Cardiac muscle cell (in vitro differentiated cells and primary cell): ENCODE measurements at places on chromosomes 5 and 9. TPM values are rescaled to one million over a fixed set of nuclear protein-coding genes. Genes with fewer than 3 reads are reported as not detected.
A peak's percentile ranks its signal among the peaks of the same experiment; 100 is the strongest.

FAM221B gene
- not detected in 2 replicates for total RNA-seq

SLC34A1 gene
- not detected in 2 replicates for total RNA-seq

LCP2 gene
- total RNA-seq = not detected in 2 replicates

ARID3C gene
- total RNA-seq = 0.27 and 1.7 TPM in 2 replicates

FAM174A gene
- 37.7 and 66.8 TPM in 2 replicates for total RNA-seq

CARD9 gene
- total RNA-seq = 0.46 and 2.1 TPM in 2 replicates

ITGA2 gene
- total RNA-seq = 1.4 and 2.3 TPM in 2 replicates

KIF12 gene
- 0.04 and 1.1 TPM in 2 replicates for total RNA-seq

CCDC192 gene
- total RNA-seq = not detected in 2 replicates

DNA sequence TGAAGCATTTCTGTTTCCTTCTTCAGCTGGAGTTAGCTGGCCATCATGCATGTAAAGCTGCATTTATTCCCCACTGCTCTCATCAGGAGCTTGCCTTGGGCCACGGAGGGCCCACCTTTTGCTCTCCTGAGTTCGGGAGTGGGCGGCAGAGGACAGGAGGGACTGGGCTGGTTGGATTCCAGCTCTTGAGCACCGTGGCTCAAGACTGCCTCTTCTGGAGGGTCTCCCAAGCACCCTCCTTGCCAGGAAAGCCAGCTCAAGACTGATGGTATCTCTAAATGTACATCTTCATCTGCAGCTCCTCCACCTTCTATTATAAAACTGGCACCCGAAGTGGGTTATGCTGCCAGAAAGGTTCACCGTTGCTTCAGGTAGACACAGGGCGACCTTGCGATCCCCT is 399.6 kb upstream of the IRX1 start:
- no peak for DNase-seq

GRCh38 chr5:42360056-42360455 is 63.2 kb upstream of the GHR start:
- DNase-seq = peak; percentile 20

GRCh38 chr9:76758476-76758875 is 5.8 kb upstream of the PCA3 start:
- DNase-seq = no peak

GRCh38 chr9:70600506-70600905 is 186.0 kb upstream of the KLF9 start:
- DNase-seq = no peak

GRCh38 chr9:127837346-127837745 is 17.1 kb downstream of the ENG start:
- DNase-seq = peak; percentile 43

DNA sequence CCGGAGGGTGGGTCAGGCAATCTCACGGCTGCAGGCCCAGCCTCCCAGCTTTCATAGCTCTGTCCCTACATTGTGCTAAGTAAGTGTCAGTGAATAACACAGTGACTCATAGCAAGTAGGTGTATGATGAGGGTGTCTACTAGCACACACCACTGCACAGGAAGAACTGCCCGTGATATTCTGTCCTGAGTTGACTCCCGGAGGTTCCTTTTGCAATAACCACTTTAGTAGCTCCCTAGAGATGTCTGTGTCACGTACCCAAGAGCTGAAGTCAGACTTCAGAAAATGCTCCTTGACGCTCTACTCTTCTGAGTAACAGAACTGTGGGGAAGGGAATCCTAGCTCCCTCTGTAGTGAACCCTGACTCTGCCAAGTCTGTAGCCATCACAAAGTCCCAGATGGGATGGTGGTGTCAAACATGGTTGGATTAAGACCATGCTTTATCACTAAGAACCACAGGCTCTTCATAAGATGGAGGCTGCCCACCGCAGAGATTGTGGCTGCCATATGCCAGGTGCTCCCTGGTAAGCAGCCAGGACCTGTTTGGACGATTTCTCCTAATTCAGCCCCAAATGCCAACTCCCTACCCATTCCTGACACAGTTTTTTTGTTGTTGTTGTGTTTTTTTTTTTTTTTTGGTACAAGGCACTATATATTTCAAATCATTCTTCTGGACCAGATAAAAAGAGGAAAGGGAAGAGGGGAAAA is 352.6 kb upstream of the PANK3 start:
- DNase-seq = peak; percentile 74

- no peak for DNase-seq
Measured at GRCh38 chr9:17216011-17216410, 81.2 kb downstream of the CNTLN start.

DNA sequence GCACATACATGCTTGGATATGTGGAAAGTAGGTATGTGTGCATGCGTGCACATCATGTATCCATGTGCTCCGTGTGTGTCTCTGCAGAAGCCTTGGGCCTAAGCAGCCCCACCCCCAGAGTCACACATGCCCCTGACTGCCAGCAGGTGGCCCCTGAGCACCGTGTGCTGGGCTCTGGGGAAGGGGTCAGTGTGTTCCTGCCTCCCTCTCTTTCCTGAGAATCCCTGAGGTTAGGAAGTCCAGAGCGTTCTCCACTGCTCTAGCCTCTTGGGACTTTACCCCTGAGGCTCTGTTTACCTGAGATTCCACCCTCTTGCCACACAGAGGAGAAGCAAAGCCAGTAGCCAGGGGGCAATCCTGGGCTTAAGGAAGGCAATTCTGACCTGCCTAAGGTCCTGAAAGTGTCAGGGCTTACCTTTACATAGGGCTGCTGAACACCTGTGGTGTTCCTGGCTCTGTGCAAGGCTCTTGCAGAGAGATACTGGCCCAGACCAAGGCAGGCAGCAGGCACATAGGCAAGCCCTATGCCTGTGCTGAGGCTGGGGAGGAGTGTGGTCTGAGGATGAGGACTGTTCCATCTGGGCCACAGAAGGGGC is 207.3 kb downstream of the TMEM38B start:
- peak; percentile 82 for DNase-seq

- DNase-seq = peak; percentile 66
Measured at GRCh38 chr9:92064711-92065110, 50.5 kb downstream of the SPTLC1 start.

DNA sequence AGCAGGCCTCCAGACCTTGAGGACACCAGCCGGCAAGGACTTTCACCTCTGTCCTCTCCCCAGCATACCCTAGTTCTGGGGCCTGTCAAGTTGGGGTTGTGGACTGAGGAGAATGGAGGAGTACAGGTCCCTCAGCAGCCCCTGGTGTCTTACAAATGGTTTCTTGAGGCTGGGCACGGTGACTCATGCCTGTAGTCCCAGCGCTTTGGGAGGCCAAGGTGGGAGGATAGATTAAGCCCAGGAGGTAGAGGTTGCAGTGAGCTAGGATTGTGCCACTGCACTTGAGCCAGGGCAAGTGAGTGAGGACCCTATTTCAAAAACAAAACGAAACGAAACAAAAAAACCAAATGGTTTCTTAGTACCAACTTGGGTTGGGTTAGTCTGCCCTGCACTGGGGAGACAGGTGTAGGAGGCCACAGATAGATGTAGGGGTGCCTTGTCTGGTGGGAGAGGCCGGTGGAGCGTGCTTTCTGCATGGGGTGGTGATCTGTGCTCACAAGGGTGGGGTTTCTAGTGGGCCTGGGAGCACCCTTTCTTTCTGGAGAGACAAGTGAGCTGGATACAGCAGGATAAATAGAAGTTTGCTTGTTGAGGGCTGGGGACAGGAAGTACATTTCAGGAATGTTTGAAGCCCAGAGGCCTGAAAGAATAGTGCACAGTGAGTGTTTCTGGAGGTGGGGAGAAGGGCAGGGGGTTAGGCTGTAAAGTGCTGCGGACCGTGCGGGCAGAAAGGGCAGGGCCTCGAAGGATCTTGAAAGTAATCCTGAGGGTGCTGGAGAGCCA is 37.7 kb upstream of the PSD2 start:
- DNase-seq = no peak

- no peak for DNase-seq
Measured at GRCh38 chr5:177320879-177321278, 9.2 kb upstream of the MXD3 start.

DNA sequence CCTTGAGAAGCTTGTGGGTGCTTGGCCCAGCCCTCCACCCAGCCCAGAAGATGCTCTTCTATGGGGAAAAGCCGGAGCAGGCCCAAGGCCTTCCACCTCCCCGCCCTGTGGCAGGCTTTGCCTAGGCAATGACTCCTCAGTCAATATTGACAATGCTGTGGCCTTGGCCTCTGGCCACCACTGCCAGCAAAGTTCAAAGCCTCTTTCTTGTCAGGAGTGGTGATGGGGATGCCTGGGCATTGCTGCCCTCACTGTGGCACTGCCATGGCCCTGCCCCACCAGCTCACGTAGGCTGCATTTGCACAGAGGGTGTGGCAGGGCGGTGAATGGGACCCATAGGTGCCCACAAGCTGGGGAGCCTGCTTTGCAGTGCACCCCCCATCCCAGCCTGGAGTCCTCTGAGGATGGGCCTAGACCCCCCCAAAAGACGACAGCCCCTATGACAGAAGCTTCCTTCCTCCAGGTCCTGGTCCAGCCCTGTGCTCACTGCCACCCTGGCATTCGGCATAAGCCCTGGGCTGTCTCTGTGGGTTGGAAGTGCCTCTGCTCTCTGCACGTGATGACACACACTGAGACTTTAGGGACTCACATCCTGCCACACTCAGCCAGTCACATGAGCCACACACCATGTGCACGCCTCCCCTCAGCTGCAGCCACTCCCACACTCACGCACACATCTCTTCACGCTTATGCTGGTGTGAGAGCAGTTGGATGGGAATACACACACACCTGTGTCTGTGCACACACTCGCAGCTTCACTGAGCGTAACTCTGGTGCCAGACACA is 31.1 kb downstream of the MORN5 start:
- no peak for DNase-seq

DNA sequence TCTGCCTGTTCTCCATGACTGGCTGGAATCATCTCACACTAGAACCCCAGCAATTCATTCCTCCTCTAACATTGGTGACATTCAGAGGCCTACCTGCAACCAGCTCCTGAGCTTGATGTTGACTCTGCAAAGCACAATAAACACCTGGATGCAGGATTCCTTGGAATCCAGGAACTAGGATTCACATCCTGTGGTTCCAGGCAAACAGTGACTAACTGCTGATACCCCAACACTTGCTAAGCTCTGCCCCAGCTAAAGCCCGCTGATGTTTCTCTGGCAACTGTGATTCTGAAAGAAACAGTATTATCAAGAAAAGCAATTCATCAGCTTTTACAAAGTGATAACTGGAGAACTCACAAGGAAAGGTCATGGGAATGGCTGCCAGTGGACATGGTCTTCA is 29.2 kb downstream of the SUSD1 start:
- no peak for DNase-seq

- no peak for DNase-seq
Measured at GRCh38 chr5:102295534-102296177, 428 bp downstream of the SLCO4C1 start.

- DNase-seq = no peak
Measured at GRCh38 chr9:133261103-133261752, 13.8 kb downstream of the ABO start.

GRCh38 chr5:60141119-60141518 is 247.6 kb upstream of the PDE4D start:
- DNase-seq = no peak

- no peak for DNase-seq
Measured at GRCh38 chr5:54638106-54638505, 120.5 kb downstream of the SNX18 start.

DNA sequence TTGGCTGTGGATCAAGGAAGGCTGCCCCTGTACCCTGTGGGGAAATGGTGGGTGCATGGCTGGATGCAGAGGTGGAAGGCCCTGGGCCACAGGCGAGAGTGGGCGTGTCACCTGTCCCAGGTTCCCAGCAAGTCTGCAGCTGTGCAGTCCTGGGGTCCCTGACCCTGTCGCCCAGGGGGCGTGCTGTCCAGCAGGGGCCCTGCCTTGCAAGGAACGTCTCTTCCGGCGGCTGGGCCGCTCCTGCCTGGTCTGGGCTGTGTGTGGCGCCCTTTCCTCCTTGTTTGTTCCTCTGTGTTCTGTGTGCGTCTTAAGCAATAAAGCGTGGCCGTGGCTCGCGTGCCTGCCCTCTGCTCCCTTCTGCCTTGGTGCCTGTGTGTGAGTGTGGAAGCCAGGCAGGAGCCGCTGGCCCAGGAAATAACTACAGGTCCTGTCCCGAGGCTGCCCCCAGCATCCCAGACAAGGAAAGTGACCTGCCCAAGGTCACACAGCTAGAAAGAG is 8.4 kb downstream of the SLC2A6 start:
- no peak for DNase-seq

- DNase-seq = peak; percentile 94
Measured at GRCh38 chr9:37471942-37472684, 6.9 kb upstream of the ZBTB5 start.

GRCh38 chr5:156401804-156402203 is 74.8 kb downstream of the SGCD start:
- no peak for DNase-seq

DNA sequence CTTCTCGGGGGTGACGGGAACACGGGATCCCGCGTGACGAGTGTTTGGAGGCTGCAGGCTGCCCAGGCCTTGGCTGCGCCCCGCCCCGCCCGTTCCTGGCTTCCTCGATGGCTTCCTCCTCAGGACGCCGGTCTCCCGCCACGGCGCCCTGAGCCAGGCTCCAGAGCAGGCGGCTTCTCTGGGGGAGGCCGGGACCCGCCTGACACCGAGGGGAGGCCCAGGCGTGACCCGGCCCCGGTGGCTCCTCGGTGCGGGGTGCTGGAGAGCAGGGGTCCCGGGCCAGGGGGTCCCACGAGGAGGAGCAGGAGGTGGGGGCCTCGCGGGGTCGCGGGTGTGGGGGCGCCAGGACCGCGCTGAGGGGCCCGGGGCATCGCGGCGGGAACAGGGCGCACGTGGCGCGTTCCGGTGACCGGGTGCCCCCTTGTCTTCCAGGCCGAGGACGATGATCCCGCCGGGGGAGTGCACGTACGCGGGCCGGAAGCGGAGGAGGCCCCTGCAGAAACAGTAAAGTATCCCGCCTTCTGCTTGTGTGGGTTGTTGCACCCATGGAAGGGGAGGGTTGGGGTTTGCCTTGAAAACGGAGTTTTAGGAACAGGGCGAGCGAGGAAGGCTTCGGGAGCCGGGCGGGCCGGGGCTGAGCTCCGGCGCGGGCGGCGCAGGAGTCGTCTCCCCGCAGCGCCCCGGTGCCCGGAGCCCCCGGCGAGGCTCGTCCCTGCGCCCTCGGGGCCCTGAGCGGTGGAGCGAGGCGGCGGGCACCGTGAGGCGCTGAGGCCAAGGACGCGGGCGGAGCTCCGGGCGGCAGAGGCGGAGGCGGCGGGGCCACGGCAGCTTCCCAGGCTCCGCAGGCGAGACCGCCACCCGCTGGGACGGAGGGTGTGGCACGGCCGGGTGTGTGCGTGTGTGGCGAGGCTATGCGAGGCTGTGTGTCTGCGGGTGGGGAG is 22.2 kb downstream of the AHRR start:
- DNase-seq = peak; percentile 62

DNA sequence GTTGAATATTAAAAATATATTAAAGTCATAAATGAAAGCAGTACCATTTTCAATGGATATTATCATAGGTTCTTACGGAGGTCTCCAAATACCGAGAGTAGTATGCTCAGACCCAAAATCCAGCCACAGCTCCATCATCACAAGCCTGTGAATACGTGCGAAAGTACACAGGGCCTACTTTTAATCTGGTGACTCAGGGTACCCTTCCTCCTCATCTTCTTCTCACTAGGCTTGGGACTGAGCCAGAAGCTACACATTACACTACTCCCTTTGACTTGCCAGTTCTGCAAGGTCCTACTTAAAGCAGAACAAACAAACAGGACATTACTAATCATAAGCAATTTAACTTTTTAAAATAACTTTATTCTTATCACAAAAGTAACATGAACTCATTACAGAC is 7.6 kb upstream of the RIC1 start:
- DNase-seq = peak; percentile 70

- DNase-seq = no peak
Measured at GRCh38 chr5:31347552-31347905, 154.0 kb downstream of the CDH6 start.

- no peak for DNase-seq
Measured at GRCh38 chr9:107213561-107214028, 69.5 kb upstream of the RAD23B start.
